ENCODE measurements at places on chromosomes 12 and 14.

DNA sequence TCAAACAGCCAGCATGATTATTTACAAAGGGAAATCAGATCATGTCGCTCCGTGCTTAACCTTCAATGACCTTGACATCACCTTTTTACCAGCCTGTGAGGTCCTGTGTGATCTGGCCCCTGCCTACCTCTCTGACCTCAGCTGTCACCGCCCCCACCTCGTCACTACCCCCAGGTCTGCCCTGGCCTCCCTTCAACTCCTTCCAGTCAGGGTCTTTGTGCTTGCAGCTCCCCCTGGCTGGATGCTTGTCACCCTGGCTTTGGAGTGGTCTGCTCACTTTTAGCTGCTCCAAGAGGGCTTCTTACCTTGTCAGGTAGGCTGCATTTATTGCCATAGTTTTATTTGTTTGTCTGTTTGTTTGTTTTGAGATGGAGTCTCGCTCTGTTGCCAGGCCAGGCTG, 8.2 kb upstream of the MAX start:
- DNase-seq, result no peak

GRCh38 chr12:3820122-3820521, 53.1 kb downstream of the PARP11 start:
- peak; percentile 52 for DNase-seq

DNA sequence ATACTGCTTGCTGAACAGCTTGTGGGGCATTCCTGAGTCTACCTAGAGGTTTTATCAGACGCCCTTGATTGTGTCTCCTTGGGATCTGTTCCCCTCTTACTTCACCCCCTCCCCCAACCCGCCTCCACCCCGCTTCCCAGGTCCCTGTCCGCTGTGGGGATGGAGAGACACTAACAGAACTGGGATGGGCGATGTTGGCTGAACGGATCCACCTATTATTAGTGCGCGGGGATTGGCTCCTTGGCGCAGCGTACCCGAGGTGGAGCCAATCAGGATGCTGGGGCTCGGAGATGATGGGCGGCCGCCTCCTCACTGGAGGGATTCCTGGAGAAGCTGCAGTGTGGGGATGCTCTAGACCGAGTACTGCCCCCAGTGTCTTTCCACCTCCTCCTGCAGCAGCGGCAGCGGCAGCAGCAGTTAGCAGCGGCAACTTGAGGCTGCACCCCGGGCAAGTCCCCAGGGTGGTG, at the start of gene SYT1:
TSS of gene SYT1 (plus strand) at position 372 of the 467 bp plus-strand sequence.
- peak; percentile 89 for DNase-seq

DNA sequence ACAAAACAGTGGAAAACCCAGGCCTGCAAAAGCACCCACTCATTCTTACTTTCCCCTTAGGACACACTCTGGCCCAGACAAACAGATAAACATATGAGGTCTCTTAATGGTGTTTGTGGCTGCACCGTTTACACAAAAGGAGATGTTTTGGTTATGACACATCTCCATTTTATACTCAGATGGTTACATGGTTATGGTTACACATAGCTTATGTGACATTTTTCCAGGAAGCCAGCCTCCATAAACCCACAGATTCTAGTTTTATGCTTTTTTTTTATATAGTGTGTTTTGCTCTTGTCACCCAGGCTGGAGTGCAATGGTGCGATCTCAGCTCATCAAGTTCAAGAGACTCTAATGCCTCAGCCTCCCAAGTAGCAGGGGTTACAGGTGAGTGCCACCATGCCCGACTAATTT, 3.5 kb upstream of the KLRD1 start:
- DNase-seq, result peak; percentile 87

DNA sequence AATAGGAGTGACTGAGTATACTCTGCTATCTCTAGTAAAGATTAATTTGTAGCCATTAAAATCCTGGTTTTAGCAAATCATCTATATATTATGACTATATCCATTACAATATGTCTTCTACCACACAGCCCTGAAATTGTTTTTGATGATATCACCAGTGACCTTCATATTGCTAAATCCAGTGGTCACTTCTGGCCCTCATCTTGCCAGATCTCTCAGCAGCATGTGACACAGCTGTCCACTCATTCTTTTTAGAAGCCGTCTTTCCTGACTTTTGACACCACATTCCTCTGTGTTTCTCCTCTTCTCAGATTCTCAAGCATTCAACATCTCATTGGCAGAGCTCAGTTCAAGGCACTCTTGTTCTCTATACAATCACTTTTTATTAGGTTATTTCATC, 54.9 kb downstream of the CPNE8 start:
- peak; percentile 29 for DNase-seq

GRCh38 chr12:59486827-59487226, 109.0 kb upstream of the SLC16A7 start:
- peak; percentile 1 for DNase-seq

- DNase-seq, result no peak
Observed at GRCh38 chr14:55835985-55836384, 256.0 kb downstream of the KTN1 start.

DNA sequence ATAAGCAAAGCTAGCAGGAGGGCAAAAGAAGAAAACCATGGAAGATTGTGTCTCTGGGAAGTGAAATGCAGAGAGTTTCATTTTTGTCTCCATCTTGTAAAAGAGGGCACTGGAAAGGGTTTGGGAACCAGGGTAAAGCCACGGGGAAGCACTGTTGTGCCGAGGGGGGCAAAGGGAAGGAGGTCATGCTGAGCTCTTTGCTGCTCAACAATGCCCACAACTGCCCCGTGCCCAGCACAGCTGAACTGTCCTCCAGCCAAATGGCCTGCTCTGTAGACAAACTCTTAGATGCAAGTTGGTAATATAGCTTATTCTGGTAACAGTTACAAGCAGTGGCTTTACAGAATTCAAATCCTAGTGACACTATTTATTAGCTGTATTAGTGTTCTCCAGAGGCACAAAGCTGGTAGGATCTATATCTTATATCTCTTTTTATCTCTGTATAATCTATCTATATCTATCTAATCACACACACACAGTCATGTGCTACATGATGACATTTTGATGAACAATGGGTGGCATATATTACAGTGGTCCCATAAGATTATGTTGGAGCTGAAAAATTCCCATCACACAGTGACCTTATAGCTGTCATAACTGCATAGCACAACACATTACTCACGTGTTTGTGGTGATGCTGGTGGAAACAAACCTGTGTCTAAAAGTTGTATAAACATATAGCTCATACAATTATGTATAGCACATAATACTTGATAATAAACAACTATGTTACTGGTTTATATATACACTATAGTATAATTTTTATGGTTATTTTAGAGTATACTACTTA, 203.4 kb upstream of the DDHD1 start:
- peak; percentile 3 for DNase-seq

- no peak for DNase-seq
Observed at GRCh38 chr14:33805593-33805992, 145.3 kb downstream of the EGLN3 start.

- DNase-seq, result no peak
Observed at GRCh38 chr12:132568826-132569480, 41.4 kb downstream of the LRCOL1 start.

GRCh38 chr14:23615856-23616255, 20.3 kb upstream of the DHRS2 start:
- DNase-seq, result no peak

DNA sequence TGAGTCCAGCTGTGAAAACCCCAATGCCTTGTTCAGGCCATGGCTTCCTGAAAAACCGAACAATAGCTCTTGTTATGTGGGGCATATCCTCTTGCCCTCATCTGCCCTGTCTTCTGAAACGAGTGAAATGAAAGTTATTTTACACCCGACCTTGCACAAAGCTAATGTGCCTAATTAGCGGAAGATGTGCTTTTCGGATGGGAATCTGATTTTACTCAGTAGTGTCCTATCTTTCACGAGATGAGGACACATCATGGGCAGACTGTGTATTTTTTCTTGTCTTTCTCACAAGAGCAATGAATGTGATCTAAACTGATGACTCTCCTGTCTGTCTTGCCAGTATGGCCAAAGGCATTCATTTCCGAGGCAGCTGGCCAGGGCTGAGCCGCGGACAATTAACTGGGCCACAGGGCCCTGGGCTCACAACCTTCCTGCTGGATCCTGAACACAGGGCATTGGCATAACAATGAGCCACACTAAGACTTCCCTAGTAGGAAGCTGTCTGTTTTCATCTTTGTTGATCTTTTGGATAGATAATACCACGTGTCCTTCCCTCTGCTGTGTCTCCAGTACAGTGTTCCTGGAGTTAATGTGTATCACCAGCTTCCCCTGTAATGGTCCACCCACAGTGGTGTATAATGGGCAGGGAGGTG, 86.0 kb upstream of the HIF1A start:
- peak; percentile 89 for DNase-seq

DNA sequence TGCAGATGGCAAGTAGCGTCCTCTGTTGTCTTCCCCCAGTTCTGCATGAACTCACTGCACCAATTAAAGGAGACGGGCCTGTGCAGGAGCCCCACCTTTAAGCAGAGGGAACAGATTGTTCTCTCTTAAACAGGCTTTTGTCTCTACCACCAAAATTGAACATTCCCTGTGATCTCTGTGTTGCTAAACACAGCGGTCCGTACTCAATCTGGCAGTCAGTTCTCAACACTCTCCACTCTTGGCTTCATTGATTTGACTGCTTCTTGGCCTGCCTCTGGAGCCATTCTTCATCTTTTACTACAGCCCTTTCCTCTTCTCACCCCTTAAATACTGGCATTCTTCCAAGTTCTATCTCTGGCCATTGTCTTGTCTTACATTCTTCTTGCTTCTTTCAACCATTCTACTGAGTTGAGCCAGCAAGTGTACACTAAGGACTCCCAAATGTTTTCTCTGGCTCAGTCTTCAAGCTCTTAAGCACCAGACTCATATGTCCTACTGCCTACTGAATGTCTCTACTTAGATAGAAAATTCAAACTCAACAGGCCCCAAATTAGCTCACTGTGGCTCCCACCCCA, 8.0 kb upstream of the NT5DC3 start:
- DNase-seq, result no peak

- DNase-seq, result peak; percentile 1
Observed at GRCh38 chr14:87002776-87003175, 990.2 kb downstream of the GALC start.

GRCh38 chr12:88931598-88931997, 351.3 kb upstream of the KITLG start:
- DNase-seq, result no peak

DNA sequence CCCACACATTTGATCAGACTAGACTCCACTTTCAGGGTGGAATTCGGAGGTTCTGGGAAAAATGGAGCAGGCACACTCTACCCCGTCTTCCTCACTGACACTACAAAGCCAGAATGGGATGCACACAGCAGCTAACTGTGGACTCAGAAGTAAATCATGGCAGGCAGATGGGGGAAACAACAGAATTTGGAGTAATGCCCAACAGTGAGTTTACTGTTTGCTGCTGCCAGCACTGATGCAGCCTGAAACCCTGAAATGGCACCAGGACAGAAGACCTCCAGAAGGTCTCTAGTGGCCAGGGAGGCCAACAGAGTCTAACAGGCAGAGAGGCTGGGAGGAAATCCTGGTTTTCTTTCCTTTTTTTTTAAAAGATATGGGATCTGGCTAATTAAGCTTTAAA, 24.6 kb downstream of the KCTD10 start:
- DNase-seq, result peak; percentile 53

GRCh38 chr14:67280506-67280905, 39.3 kb downstream of the PALS1 start:
- DNase-seq, result no peak

GRCh38 chr14:65387628-65388027, 24.9 kb upstream of the FUT8 start:
- DNase-seq, result no peak

- DNase-seq, result peak; percentile 88
Observed at GRCh38 chr12:68733661-68734071, 12.3 kb upstream of the SLC35E3 start.

GRCh38 chr14:54229136-54229535, 167.7 kb upstream of the CDKN3 start:
- no peak for DNase-seq

- DNase-seq, result no peak
Observed at GRCh38 chr12:113262710-113263109, 41.4 kb downstream of the TPCN1 start.

- DNase-seq, result no peak
Observed at GRCh38 chr14:52598568-52598967, 45.9 kb downstream of the GPR137C start.

DNA sequence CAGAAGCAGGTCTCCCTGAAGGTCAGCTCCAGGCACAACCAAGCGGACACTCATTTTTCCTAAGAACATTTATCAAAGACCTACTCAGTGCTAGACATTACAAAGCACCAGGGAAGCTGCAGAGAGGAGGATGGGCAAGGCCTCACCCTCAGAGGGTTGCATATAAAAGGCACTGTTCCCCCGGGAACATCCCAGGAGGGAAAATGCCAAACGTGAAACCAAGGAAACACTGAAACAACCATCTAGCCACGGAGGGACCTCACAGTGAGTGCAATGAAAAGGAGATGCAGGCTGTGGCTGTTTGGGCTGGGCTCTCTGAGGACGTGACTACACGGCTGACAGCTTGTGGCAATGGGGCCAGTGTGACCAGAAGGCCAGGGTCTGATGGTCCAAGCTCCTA, 117.4 kb upstream of the VASH1 start:
- no peak for DNase-seq

DNA sequence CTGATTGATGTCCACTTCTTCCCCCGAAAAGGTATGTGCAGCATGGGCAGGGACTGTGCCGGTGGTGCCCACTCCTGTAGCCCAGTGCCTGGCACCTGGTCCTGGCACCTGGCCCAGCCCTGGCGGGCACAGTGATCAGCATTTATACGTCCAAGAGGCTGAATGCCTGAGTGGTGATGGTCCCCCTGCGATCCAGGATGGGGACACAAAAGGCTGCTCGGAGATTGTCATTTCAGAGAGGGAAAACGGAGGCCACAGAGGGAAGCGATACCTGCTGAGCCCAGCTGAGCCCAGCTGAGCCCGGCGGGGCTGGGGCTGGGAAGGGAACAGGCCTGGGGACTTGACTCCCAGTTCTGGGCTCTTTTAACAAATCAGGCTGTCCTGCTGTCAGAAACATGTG, 55.8 kb downstream of the PRIMA1 start:
- no peak for DNase-seq

DNA sequence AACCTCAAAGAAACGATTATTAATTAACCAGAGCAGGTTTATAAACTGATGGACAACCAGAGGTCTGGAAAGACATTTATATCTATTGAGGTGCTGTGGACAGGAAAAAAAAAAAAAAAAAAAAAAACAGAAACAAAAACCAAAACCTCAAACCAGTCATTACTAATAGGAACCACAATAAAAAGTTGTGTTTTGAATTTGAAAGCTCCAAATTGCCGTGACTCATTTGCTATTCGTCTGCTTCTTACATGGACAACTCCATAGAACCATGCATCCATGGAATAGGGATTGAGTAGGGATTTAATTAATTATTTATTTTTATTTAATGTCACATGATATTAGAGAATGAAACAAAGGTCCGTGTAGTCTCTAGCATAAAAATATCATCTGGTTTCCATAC, 134.1 kb upstream of the SSTR1 start:
- peak; percentile 76 for DNase-seq
